BE2C (cell line): ENCODE measurements at places on chromosomes 13 and 19.
A peak's percentile ranks its signal among the peaks of the same experiment; 100 is the strongest.

GRCh38 chr13:72889495-72889894, 107.6 kb downstream of the PIBF1 start:
- DNase-seq, result no peak

GRCh38 chr19:34962687-34963572, 1.1 kb downstream of the ZNF792 start:
- DNase-seq, result peak; percentile 35

DNA sequence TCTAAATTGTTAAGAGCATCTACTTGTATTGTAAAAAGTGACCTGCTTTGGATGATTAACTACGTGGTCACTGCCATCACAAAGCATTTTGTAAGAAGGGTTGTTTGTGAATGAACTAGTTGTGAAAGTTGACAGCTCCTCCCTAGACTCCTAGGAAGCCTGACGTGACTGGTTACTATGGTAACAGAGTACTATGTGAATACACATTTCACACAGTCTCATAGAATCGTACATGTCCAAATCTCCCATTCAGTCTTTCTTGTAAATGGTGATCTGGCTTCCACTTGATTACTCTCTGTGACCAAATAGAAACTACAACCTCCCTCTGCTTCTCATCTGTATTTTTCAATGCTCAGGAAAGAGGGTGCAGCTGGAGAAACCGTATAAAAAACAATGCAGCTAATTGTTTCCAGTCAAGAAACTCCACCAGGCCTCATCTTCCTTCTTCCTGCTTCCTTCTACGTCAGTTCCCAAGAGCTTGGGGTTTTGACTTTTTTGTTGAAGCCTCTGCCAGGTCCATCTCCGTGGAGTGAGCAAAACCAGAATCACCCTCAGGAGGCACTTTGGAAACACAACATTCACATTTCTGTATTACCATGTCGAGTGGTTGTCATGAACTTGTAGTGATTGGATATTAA, 83.4 kb downstream of the GPC6 start:
- DNase-seq, result no peak

GRCh38 chr13:107907065-107907805, 308.1 kb downstream of the LIG4 start:
- DNase-seq, result no peak

DNA sequence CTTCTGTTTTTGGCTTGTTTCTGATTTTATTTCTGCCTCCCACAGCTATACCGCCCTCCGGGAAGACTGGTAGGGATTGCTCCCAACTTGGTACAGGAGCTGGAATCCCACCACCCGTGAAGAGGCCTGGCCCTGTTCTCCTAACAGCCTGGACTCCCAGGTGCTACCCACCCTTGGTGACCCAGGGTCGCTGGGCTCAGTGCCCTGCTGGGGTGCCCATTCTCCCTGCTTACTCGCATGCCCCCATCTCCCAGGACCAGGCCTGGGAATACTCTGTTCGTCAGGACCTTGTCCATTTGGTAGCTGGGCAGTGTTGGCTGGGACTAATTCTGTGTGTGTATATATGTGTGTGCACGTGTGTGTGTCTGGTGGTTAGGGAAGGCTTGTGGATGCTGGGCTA, 41.0 kb upstream of the TMTC4 start:
- DNase-seq, result no peak

DNA sequence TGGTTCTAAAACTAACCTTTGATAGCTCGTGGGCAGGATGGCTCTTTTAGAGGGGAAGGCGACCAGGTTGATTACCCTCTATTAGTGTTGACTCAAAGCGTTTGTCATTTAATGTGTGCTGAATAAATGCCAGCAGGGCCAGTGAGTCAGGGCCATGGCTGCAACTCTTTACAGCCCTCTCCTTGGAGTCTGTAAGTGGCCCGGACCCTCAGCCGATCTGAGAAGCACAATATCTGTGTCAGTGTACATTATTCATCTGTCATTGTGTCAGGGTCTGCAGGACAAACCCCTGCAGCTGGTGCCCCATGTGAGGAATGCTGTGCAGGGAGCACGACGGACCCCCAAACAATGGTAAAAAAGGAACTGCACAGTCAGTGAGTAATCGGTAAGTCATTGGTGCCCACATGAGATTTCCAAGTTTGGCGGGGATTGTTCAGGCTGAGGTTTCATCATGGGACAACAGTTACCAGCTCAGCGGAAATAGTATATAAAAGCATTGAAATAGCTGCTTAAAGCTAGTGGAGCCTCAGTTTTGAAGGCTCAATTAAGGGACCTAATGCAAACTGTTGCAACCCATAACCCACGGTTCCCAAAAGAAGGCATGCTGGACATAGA, 139.1 kb downstream of the ZNF675 start:
- no peak for DNase-seq

- DNase-seq, result peak; percentile 57
Observed at GRCh38 chr19:35098413-35099049, 17.1 kb upstream of the FXYD3 start.

DNA sequence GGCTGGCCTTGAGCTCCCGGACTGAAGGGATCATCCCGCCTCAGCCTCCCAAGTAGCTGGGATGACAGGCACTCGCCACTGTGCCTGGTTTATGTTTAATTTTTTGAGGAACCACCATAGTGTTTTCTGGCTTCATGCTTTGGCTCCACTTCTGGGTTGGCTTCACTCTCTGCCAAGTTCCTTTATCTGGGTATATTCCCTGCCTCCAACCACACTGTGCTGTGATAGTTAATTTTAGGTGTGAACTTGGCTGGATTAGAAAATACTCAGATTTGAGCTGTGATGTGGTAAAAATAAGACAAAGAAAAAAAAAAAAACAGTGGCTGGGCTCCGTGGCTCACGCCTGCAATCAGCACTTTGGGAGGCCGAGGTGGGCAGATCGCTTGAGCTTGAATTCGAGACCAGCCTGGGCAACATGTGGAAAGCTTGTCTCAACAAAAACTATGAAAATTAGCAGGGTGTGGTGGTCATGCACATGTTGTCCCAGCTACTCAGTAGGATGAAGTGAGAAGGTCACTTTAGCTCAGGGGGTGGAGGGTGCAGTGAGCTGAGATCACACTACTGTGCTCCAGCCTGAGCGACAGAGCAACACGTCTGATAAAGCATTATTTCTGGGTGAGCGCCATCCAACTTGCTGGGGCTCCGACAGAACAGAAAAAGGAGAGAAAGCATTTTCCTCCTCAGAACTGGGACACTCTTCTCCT, 7.5 kb upstream of the ILF3 start:
- no peak for DNase-seq

DNA sequence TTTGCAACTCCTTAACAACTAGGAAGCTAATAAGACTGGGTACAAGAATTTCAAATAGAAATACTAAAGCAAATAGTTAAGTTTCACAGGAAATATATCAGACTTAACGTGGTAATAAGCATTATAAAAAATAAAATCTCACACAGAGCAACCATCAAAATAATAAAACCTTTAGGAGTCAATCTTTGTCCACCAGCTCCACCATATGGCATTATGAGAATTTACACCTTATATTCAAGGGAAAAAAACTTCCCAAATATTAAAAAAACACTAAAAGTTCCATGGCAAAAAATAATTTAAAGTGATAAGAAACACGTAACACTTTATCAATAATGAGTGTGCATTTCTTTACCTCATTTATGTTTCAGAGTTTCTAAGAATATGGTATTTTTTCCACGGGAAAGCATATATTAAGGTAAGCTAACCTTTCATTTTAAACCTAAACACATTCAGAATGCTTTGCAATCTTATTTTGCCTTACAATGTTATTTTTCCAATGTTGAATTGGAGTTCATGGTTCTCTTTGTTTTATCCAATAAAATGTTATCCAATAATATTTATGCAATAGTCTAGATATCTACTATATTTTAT, 423.2 kb upstream of the SGCG start:
- DNase-seq, result no peak

DNA sequence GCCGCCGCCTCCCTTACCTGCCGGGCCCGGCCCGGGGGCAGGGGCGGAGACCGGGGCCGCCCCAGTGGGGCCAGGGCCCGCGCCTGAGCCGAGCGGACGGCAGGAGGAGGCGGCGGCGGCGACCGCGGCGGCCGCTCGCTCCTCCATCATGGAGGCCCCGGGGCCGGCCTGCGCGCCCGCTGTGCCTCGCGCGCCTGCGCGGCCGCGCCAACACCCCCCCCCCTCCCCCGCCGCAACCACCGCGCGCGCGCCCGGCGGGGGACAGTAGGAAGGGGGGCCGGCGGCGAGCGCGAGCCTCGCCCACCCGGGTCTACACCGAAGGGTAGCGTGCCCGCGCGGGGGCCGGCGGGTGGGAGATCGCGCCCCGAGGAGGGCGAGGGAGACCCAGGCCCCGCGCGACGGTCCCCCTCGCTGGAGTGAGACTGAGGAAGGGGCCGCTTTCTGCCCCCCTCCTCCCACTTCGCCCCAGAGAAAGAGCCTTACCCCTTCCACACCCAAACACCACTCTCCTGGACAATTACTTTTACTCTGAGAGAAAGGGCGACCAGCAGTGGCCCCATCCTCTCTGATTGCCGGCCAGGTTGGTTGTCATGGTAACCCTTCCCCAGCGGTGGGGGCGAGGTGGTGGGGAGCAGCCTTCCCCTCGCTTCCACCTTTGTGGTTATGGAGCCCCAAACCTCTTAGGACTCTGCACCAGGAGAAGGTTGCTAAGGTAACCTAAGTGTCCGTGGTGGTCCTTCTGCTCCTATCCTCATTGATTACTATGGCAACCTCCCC, at the start of gene STRN4:
STRN4 (minus strand) TSS at position 170 of the 777 bp plus-strand sequence; CDS start at position 150, 20 bp downstream.
- DNase-seq, result peak; percentile 71

- DNase-seq, result no peak
Observed at GRCh38 chr13:29024783-29025182, 204.6 kb downstream of the MTUS2 start.

DNA sequence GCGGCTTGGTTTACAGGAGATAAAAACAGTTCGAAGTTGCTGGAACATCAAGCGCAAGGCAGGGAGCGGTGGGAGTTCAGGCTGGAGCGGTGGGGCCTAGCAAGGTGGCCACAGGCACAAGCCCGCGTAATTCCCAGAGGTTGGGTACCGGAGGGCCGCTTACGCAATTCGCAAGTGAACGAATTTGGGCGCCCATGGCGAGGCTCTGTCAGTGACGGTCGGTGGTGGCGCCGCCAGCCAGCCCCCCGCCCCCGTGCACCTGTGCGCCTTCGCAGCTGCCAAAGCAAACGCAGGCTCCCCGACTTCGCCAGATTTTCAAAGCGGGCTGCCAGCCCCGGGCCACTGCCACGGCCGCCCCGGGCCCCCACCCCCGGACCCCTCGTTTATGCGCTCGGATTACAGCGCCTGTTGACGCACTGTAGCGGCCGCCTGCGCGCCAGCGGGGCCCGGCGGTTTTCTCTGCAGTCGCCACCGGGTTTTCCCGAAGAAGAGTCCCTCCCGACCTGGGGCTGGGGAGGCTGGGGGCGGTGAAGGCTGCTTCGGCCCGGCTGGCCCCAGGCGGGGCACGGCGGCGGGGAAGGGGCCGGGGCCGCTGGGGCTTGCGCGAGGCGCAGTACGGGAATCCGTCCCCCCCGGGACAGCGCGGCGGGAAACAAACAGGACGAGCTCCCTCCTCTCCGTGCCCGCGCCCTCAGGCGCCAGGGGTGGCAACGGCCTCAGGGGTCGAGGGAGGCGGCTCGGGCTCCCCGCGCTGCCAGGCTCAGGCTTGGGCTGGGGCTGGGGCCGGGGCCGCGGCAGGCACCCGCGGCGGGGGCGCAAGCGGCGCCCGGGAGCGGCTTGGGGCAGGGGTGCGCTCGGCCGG, 709 bp downstream of the N4BP2L1 start:
- peak; percentile 50 for DNase-seq

- DNase-seq, result no peak
Observed at GRCh38 chr13:47628666-47629065, 372.4 kb downstream of the SUCLA2 start.

DNA sequence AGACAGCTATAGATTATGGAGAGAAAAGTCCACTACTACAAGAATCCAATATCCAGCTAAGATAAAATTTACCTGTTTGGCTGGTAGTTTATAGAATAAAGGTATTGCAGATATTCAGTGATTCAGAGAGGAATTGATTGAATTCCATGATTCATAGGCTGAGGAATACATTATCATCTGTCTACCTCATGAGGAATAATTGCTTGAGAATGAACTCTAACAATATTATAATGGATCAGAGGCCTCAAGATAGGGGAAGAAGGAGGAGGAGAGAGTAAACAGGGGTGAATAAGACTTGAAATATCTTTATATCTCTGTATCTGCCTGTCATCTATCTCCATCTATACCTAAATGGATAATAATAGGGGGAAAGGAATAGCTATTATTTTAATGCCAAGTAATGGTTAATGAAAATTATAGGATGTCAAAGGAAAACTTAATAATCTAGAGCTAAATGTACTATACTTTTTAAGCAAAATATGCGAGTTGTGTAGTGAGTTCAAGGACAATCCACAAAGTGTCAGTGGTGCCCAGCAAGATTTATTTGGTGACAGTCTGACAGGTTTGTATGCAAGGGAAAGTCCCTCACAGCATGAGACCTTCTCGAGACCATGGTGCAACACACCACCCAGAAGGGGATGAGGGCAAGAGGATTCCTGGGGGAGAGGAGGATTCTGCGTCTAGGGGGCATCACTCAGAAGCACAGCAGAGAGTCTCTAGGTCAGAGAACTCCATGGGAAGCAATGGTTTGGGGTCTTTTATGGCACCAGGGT, 224.5 kb downstream of the GPC5 start:
- DNase-seq, result no peak

DNA sequence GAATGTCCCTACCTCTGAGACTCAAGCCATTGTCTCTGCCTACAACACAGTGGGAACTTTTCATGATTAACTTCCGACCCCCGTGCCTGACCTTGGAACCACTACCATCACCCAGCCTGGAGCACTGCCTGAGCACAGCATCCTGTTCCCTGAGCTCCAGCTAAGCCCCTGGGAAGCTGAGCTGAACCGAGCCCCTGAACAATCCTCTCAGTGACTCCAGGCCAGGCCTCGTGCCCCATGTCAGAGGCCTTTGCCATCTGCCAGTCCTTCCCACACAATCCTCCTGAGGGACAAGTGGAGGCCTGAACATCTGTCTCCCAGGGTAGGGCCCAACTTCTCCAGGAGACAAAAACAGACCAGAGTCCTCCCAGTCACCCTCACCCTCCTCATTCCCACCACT, 17.5 kb downstream of the CEACAM3 start:
- no peak for DNase-seq

- no peak for DNase-seq
Observed at GRCh38 chr19:48186541-48186991, 16.1 kb downstream of the ZSWIM9 start.

DNA sequence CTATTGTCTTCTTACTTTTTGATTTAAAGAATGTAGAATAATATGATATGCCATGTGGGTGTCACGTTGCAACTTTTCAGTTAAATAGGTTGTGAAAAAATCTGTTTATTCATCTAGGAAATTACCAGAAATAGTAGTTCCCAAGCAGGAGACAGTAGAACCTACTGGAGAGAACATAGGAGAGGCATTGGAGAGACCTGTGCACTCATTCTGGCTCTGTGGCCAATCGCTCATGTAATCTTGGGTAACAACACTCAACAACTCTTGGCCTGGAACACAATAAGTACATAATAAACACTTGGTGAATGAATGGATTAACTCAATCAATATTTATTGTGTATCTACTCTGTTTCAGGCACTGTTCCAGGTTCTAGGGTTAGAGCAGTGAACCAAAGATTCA, 35.3 kb downstream of the EDNRB start:
- no peak for DNase-seq

- no peak for DNase-seq
Observed at GRCh38 chr13:97215325-97215724, 6.8 kb upstream of the MBNL2 start.

GRCh38 chr13:58478858-58479257, 847.3 kb downstream of the PCDH17 start:
- DNase-seq, result no peak

GRCh38 chr19:41373993-41374392, 2.3 kb upstream of the TMEM91 start:
- peak; percentile 97 for DNase-seq
